ENCODE measurements at places on chromosomes 4 and X. TPM values are rescaled to one million over a fixed set of nuclear protein-coding genes. Genes with fewer than 3 reads are reported as not detected.

Gene XAGE2
- not detected for total RNA-seq

Gene SYTL5
- 7.1 TPM for total RNA-seq

- no peak overlapping the region for H3K4me3 ChIP-seq
- no peak overlapping the region for H3K27ac ChIP-seq
- H3K36me3 ChIP-seq = no peaks in the 10 kb centered on the region
- DNase-seq = no peak
- no peaks in the 10 kb centered on the region for H3K27me3 ChIP-seq
- no peaks in the 10 kb centered on the region for H3K4me1 ChIP-seq
Measured at GRCh38 chrX:17038681-17039161, 92.3 kb downstream of the REPS2 start.

DNA sequence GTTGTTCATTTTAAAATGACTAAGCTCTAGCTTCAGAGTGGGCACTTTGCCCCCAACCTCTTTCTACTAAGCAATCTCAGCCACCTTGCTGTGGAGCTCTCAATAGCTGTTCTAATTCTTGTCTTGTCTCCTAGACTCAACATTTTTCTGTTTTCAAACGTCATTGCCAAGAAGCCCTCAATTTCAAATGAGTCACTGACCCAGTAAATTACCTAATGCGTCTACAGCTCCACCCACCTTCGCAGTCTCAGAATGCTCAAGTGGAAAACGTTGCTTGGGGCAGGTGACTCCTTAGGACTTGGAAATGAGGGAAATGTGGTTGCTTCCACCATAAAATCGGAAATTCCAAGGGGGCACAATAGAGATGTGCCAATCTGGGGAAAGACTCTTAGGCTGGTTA is 59.0 kb downstream of the ING2 start:
- H3K27ac ChIP-seq = no peak overlapping the region
- no peaks in the 10 kb centered on the region for H3K27me3 ChIP-seq
- H3K4me3 ChIP-seq = no peak overlapping the region
- no peaks in the 10 kb centered on the region for H3K36me3 ChIP-seq
- no peak for DNase-seq

DNA sequence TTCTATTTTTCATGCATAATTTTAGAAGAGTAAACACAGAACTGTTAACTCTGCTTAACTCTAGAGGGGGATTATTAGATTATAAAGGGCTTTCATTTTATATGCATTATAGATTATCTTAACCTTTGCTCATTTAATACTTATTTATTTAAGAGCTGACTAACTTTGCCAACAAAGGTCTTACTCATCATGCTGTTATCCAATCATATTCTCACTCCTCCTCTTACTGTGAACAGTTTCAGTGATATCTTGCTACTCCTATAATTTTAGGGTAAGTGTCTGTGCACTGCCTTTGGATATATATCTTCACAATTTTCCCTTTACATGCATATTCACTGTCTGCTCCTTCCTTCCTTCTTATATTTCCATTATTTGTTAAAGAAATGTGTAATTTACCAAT is 1814.9 kb downstream of the STIM2 start:
- DNase-seq = no peak
- H3K4me1 ChIP-seq = no peaks in the 10 kb centered on the region
- no peaks in the 10 kb centered on the region for H3K36me3 ChIP-seq
- H3K27me3 ChIP-seq = no peaks in the 10 kb centered on the region
- H3K27ac ChIP-seq = no peak overlapping the region

Measured in colonic mucosa (tissue), 4 donors.